ENCODE measurements at places on chromosomes 5 and 9.

DNA sequence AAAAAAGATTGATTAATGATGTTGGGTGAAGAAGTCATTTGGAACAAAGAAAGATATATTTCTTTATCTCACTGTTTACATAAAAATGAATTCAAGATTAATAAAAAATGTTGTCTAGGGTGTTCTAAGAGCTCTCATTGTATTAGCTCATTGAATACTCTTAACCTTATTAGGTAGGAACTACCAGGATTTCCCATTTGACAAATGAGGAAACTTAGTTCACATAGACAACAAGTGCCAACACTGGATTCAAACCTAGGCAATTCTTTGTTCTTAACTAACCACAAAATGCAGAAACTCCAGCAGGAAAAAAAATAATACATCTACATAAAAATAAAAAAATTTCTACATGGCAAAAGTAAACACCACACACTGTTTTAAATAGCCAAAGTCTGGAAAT lies 175.8 kb downstream of the RAPGEF6 start:
- no peak for DNase-seq

DNA sequence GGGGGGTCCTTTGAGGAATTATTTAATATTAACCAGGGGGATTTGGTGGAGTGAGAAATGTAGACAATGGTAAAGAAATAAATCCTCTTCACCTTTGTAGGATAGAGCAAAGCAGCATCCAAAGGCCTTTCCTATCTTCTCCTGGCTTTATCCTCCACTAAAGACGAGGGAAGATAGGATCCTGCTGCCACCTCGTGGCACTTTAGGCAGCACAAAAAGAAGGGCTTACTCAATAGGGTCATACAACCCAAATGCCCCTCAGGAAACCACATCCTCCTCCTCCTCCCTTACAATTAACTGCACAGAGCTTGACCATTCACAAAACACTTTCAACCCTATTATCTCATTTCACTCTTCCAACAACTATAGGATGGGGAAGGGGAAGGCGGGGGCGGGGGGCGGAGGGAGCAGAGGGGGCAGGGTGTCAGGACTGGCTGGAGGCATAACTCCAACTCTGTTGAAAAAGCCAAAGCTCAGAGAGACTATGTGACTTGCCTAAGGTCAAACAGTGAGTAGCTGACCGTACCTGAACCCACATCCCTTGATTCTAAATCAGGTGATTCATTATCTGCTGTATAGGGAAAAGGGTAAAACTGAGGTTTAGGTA lies 45.4 kb upstream of the MYOT start:
- peak; percentile 25 for DNase-seq

DNA sequence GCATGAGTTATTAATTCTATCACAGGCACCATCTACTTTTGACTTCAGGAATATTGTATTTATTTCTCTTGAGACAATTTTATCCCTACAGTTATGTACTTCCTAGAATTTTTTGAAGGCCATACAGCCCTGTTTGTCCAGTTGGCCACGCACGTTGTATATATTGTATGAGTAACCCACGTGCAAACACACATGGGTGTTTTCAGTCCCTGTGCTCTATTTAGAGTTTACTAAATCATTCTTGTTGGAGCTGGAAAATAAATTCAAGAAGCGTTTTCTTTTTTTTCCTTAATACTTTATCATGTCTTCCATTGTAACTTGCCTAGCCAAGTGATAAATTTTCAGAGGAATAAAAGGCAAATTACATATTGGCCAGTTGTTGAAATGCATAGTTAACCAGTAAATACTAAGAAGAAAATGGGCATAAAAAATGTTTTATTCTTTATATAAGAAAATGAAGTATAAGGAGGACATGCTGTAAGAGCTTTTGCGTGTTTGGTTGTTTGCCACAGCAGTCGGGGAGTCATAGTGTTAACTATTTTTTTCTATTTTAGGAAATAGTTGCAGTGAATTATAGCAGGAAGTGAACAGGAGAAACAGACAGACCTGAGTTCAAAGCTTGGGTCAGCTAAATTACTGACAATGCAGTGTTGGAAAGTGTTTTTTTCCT lies 86.4 kb upstream of the MINAR2 start:
- DNase-seq, result no peak

DNA sequence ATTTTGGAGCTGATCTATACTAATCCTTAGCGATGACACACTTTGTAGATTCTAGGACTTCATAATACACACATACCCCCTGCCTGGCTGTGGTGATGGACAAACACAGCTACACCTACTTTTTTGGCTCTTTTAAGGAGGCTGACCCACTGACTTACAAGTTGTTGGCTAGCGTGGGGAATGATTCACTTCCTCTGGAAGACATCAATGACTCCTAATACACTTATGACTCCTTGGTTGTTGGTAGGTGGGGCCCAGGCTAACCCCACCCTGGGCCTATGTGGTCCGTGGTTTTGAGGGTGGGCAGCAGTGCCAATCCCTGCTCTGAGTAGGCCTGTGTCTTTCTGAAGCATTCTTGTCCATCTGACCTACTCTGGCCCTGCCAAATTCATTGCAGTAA lies 144.4 kb downstream of the SLC12A2 start:
- DNase-seq, result no peak

GRCh38 chr9:106953174-106953573 lies 90.2 kb downstream of the ZNF462 start:
- no peak for DNase-seq

- no peak for DNase-seq
Measured at GRCh38 chr9:15786616-15787015, 233.8 kb downstream of the CCDC171 start.

- DNase-seq, result no peak
Measured at GRCh38 chr5:175790796-175791195, 80.6 kb upstream of the CPLX2 start.

GRCh38 chr9:77013206-77013931 lies 6.1 kb upstream of the FOXB2 start:
- no peak for DNase-seq

Measured in brain (organoid and tissue), 16 donors.